ENCODE measurements at places on chromosomes 7 and 10. TPM values are rescaled to one million over a fixed set of nuclear protein-coding genes. Genes with fewer than 3 reads are reported as not detected.

DNA sequence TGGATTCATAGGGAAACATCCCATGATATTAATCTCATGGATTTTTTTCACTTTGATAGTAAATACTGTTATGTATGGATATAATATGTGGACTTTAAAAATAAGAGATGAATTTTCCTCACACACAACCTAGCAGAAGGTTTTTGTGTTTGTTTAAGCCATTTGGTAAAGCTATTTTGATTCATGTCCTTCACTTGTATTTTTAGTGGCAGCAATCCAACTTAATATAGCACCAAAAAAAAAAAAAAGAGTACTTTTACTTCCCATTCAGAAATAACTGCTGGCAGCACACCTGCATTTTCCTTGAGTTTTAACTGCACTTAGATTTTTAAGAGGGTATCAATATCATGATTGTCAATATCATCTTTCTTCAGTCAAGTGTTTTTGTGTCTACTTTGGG, 60.0 kb downstream of the MCMBP start:
- no peak for DNase-seq

GRCh38 chr10:20970708-20971107, 73.6 kb upstream of the NEBL start:
- DNase-seq = no peak

- DNase-seq = no peak
Observed at GRCh38 chr7:156989766-156990535, 20.5 kb downstream of the MNX1 start.

DNA sequence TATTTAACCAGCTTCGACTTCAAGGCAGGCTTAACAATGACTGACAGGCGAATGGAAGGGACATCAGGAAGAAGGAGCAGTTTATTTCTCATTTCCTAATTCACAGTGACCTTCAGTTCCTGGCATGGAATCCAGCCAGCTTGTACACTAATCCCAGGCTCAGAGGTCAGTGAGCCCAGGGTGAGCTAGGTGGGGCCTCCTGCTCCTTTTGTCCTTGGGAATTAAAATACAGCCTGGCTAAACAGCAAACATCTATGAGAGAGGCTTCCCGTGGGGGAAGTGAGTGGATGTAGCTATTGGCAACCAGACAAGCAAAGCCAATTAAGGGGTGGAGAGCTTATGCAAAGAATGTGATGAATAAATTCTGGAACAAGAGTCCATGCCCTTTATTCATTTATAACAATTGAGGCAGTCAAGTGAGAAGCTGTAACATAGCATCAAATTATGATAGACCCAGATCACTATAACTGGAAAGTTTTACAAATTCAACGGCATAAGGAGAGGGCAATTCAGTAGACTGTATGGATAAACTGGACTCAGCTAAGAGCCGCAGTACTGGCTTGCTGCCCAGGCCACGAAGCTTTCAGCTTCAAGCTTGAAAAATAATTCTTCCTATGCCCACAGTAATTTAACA, 57.1 kb downstream of the STK17A start:
- DNase-seq = no peak

Gene TLX1
- not detected for total RNA-seq

GRCh38 chr10:84097787-84098353, 41.4 kb upstream of the GHITM start:
- no peak for DNase-seq

DNA sequence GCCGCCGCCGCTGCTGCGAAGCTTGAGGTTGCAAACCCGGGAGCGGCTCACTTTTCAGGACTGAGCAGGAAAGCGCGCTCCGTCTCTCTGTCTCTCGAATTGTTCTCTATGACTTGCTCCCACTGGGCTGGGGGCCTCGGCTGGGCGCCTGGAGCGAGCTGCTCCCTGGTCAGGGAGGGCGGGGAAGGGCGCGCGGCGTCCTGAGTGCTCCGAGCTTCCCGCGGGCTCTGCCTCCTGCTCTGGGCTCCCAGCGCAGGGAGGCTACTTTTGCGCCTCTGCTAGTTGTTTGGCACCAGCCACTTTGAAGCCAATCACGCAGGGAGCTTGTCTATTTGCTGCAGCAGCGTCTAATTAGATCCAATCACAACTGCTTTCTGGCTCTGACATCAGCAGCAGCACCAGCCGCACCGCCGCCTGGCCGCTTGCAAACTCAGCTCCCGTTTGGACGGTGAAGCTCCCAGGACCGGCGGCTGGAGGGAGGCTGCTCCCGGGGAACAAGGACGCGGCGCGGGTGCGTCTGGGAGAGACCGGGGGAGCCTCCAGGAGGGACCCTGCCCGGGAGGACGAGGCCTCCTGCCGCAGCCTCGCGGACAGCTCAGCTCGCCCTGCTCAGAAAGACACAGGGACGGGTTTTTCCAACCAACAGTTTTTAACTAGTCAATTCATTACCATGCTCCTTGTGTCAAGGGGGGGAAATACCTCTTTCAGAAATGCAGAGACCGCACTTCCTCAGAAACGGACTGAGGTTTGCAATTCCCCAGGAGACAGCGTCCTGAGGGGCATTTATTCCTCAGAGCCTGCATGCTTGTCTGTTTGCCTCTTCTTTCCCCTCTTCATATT, at the start of gene ADARB2:
TSS of gene ADARB2 (minus strand) at position 304 of the 840 bp plus-strand sequence.
- DNase-seq = no peak

DNA sequence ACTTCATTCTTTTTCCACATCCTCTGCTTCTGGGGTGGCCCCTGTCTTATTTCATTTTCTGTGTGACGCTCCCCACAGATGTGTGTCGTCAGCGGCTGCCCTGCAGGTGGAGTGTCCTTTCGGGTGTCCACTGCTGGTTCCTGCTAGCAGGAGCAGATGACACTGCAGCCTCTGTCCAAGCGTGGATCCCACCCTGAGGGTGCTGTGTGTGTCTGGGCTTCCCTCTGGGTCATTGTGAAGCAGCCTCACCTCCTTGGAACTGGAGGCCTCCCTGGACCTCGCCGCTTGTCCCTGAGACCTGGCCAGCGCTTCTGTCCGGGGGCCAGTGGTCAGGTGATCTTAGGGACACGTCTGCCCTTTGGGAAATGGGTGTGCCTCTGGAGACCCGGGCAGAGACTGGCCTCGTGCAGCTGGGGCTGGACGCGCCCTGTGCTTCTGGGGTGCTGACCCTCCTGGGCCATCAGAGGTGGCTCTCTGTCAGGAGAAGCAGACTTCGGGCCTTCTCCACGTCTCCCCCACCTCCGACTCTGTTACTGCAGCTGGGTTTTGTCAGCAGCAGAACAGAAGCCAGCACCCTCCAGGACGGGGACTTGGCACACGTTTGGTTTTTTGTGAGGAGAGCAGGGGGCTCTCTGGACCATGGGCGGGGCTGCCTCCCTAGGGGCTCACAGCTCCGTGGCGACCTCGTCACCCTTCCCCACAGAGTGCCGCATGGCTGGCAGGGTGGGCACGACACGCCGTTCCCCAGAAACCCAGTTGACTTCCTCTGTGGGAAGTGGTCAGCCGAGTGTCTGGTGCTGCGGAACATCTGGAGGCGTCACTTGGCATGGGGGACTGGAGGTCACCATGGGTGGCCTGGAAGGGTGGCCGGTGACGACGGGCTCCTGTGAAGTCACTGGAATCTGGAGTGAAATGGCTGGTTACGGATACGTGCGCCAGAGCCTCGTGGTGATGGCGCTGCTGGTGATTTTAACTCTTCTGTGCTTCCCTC, 48.4 kb downstream of the INPP5A start:
- DNase-seq = no peak

GRCh38 chr7:151736403-151736909, 140.5 kb downstream of the PRKAG2 start:
- DNase-seq = no peak

DNA sequence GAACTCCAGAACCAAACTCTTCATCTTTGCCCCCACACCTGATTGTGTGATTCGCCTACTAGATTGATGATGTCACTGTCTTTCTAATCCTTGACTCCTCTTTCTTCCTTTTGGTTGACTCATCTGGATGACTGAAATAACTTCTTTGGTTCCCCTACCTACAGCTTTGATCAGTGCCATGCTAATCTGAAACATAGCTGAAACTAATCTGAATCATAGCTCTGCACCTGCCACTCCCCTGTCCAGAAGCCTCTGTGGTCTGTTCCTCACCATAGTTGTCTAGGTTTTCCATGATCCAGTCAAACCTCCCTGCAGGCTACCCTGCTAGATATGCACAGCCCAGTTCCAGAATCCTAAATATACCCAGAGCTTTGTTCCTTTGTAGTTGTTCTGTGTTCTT, 51.9 kb downstream of the ZNF365 start:
- no peak for DNase-seq

GRCh38 chr7:24685708-24686107, 71.6 kb downstream of the GSDME start:
- no peak for DNase-seq

GRCh38 chr10:97074256-97075145, 111.3 kb downstream of the SLIT1 start:
- DNase-seq = no peak

DNA sequence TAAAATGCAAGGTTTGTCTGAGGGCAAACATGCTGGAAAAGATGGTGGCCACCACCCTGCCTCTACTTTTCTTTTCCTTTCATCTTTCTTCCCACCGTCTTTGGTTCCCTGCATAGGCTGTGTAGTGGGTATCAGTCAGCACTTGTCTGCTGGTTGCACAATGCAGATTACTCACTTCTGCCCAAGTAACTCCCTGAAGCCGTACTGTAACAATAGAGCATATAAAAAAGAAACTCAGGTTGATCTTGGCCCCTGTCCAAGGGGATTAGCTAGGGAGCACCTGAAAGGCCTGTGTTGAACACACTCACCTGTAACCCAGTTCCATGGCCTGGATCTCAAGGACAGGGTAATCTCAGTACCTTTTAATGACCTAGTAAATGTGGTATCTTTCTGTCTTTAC, 533.0 kb upstream of the GALNT17 start:
- DNase-seq = no peak

GRCh38 chr10:77909021-77909748, 17.4 kb downstream of the DLG5 start:
- DNase-seq = no peak

DNA sequence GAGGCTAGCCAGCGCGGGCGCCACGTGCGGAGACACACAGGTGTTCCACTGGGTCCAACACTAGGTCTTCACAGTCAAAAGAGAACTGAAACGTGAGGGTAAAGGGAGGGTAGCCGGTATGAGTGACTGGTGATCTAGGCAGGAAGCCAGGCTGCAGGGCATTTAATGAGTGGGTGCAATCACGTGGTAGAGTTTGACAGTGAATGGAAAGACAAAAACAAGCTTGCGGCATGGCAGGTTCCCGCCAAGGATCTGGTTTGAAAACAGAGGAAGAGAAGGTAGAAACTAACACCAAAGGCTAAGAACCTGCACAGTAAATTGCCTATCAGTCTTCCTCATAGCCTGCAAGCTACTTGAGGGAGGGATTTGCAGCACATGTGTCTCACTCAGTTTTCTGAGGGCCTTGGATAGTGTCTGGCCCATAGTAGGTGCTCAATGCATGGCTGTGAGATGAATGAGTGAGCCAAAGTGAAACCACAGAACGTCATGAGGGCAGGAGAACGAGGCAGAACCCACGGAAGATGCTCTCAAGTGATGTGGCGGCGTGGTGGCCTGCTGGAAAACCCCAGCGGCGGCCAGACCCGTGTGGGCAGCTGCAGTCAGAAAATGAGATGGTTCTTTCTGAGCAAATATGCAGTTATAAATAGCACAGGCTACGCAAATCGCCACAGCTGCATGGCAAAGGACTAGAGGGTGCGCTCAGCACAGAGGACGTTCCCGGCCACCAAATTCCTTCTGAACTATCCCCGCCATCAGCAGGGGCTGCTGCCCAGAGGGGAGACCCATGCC, 183.6 kb upstream of the NFE2L3 start:
- DNase-seq = no peak

Gene SPACDR
- not detected for total RNA-seq

GRCh38 chr10:70832221-70832620, 16.5 kb downstream of the SGPL1 start:
- DNase-seq = no peak

DNA sequence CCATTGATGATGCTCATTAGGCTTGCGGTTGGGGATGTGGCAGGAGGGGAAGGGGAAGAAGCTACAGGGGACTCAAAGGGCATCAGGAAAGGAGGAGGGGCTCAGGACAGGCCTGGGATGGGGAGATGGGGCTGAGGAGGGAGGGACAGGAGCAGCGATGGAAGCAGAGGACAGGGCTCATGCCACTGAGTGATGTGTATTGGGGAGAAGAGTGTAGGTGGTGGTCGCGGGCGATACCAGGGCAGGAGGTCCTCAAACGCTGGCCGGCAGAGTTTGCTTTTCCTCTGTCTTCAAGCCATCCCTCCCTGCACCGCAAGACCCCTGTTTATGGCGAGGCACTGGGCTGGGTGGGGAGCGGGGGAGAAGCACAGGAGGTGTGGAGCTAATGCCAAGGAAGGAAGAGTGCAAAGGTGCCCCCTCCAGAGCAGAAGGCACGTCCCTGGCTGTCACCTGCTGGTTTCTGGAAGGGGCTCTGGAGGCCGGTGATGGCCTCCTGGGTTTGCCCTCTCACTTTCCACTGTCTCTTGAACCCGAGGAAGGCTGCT, 134.7 kb downstream of the SVIL start:
- no peak for DNase-seq

DNA sequence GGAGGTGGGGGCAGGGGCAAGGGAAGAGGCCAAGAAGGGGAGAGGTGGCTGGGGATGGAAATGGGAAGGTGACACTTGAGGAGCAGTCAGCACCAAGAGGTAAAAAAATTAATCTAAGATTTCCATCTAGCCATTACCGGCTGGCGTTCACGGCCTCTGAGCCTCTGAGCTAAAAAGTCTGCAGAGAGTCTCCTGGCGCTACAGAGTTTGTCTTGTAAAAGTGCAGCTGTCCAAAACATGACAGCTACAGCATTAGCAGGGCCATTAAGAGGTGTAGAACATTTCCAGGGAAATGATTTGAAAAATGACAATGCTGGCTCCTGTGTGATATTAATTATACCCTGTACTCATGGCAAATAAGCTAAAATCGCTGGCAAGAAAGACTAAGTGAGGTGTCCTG, 167.6 kb downstream of the LRMDA start:
- no peak for DNase-seq

- DNase-seq = no peak
Observed at GRCh38 chr10:2886662-2887061, 180.7 kb upstream of the PFKP start.

Gene ANKRD16
- total RNA-seq = 8.7 TPM

GRCh38 chr10:22603581-22603980, 110.8 kb downstream of the PIP4K2A start:
- DNase-seq = no peak

Gene ATRNL1
- total RNA-seq = 2.5 TPM

- DNase-seq = no peak
Observed at GRCh38 chr10:43122096-43122495, 16.1 kb upstream of the CSGALNACT2 start.

GRCh38 chr7:102390697-102391484, 5.3 kb upstream of the PRKRIP1 start:
- DNase-seq = peak; percentile 85

All from omental fat pad (tissue), 4 donors.